ENCODE measurements at places on chromosomes 7 and 10. TPM values are rescaled to one million over a fixed set of nuclear protein-coding genes. Genes with fewer than 3 reads are reported as not detected.
A peak's percentile ranks its signal among the peaks of the same experiment; 100 is the strongest.

DNA sequence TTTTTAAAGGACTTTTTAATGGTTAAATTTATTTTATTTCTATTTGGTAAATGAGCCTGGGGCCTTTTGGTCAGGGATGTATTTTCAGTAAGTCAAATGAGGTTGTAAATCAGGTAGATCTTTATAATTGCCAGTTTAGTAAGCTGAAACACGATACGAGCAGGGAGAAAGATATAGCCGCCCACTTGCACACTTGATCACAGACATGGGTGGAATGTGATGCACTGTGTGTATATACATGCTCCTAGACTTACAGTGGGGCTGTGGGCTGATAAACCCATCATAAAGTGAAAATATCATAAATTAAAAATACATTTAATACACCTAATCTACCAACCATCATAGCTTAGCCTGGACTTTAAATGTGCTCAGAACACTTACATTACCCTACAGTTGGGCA lies 119.4 kb upstream of the SAMD8 start:
- no peak for DNase-seq

ATAD1 gene
- 41.6 TPM for total RNA-seq

DNA sequence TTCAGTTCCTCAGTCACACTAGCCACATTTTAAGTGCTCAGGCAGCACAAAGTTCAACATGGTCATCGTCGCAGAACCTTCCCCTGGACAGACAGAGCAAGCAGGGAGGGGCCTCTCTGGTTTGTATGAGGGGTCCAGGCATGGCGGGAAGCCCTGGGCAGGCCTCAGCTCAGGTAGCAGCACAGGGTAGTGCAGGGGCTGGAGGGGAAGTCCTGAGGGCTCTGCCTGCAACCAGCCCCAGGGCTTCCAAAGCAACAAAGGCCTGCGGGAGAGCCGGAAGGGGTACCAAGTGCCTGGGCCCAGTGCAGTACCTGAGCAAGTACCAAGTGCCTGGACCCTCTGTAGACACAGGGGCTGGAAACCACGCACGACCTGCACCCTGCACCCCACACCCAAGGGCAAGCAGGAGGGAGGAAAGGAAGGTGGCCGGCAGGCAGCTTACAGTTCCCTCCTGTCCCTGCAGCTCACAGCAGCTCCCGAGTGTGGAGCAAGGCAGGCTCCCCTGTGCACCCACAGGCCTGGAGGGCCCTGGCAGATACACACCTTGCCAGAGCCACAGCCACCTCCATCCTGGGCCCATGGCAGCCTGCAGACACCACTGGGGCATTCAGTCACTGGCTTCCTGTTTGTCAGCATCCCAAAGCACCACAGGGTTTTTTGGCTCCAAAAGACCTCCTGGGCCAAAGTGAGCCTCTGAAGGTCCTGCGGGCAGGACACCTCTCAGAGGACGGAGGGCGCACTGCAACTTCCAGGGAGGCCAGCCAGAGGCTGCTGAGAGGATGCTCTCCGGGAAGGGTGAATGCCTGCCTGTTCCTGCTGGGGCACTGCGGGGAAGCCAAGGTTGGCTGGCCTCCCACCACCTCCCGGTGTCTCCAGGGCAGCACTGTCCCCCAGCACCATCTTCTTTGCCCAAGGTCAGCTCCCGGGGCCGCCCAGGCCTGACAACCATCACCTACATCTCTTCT lies 6.5 kb upstream of the RET start:
- DNase-seq = no peak

DNA sequence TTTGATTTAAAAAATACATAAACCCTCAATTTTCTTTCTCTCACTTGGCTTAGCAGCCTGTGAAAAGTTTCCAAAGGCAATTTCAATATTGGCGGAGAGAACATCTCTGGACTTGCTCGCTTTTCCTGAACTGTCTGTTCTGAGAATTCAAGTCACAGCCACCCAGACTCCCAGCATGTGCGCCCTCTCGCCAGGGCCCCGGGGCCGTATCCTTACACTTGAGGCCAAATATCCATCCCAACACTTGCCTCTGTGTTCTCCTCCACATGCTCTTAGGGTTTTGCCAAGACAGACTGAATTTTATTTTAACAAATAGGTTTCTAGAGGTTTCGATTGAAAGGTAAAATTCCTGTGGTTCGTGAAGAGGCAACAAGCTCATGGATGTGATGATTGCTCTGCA lies 111.5 kb upstream of the GPR26 start:
- no peak for DNase-seq

DNA sequence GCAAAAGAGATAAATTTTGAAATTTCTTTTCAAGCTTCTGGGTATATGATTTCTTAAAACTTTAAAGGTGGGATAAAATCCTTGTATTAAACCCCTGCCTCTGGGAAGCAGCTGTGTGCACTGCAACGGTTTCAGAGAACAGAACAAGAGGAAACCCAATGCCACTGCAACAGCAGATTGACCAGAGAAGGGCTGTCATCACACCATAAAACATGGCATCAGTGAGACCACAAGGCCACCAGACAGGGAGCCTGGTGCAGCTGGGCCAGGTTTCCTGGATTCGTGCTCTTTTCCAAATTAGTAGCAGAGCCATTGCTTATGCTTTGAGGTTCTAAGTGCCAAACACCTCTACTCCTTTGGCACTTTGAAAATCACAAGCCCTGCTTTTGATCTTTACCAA lies 152.4 kb downstream of the PRPF18 start:
- no peak for DNase-seq

ADO gene
- 16.4 TPM for total RNA-seq

AP4M1 gene
- 3.6 TPM for total RNA-seq

- no peak for DNase-seq
These were observed 53.1 kb upstream of the PDCD4 start for GRCh38 chr10:110818311-110819256.

- peak; percentile 55 for DNase-seq
These were observed 8.5 kb downstream of the CALML5 start for GRCh38 chr10:5490698-5491464.

BBIP1 gene
- 6.3 TPM for total RNA-seq

GRCh38 chr10:86888585-86889381 lies 68.6 kb downstream of the MMRN2 start:
- DNase-seq = peak; percentile 78

DNA sequence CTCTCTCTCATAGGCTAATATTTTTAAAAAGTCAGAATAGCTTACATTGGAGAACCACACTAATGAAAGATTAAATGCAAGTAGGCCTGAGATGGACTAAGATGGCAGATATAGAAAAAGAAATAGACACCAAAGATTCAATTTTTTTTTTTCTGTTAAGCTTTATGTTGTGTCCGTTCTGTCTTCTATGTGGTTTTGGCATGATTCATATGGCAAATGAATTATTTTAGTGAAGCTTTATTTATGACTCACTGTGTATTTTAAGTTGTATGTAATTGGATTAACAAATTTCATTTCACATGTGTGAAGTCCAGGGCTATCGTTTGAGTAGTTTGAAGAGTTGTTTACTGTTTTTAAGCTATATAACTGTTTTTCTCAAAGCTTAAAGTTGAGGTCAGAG lies 214.8 kb downstream of the CAMK1D start:
- no peak for DNase-seq

Data from Karpas-422 (cell line).